ENCODE measurements at places on chromosomes 16 and 17.

GRCh38 chr17:55687037-55687436 lies 35.6 kb downstream of the TMEM100 start:
- DNase-seq, result no peak

DNA sequence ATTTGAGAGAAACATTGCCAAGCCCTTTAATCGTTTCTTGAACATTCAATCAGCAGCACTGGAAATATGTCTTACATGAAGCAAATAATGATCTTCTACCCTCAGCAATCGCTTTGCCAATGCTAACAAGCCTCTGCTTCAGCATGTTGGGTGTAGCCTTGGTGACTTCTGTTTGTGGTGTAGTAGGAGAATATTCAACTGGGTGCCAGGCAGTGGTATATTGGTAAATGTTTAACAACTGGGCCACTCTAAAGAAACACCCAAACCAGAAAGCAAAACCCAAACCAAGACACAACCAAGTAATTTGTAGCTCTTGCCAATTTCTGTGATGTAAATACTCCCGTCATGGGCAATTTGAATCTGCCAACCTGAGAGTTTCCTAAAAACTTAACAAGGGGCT lies 9.7 kb downstream of the CDH13 start:
- no peak for DNase-seq

DNA sequence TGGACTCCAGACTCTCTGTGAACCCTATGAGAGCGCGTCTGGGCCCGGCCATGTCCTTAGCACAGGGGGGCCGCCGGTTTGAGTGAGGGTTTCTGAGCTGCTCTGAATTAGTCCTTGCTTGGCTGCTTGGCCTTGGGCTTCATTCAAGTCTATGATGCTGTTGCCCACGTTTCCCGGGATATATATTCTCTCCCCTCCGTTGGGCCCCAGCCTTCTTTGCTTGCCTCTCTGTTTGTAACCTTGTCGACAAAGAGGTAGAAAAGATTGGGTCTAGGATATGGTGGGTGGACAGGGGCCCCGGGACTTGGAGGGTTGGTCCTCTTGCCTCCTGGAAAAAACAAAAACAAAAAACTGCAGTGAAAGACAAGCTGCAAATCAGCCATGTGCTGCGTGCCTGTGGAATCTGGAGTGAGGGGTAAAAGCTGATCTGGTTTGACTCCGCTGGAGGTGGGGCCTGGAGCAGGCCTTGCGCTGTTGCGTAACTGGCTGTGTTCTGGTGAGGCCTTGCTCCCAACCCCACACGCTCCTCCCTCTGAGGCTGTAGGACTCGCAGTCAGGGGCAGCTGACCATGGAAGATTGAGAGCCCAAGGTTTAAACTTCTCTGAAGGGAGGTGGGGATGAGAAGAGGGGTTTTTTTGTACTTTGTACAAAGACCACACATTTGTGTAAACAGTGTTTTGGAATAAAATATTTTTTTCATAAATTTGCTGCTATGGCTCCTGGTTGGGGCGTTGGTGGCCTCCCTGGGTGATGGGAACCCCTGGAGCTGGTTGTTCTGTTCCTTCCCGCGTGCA lies 23.1 kb downstream of the STAT5A start:
- DNase-seq, result no peak

DNA sequence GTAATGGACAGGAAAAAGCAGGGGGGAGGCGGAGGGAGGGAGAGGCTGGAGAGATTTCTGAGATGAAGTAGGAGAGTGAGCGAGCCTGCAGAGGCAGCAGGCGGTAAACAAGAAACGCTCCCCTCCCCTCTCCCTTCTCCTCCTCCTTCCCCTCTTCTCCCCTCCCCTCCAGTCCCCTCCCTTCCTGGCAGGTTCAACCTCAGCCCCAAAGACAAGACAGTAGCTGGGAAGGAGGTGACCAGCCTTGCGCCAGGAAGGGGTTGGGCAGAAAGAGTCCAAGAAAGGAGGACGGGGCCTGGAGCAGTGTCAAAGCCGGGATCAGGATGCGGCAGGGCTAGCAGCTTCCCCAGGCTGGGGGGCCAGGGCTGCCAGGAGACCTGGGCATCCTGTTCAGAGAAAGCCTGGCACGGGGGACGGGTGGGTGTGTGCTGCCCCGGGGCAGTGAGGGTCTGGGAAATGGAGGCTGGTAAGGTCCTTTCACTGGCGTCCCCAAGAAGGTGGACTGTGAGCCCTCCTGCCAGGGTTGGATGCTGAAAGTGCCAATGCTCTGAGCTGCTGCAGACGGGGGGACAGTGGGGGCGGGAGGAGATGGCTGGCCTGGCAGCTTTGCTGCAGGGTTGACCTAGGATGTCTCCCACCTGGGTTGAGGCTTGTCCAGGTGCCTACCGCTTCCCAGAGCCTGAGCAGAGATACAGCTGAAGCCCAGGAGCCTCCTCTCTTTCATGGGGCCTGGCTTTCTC lies 261.6 kb upstream of the TNRC6C start:
- no peak for DNase-seq

DNA sequence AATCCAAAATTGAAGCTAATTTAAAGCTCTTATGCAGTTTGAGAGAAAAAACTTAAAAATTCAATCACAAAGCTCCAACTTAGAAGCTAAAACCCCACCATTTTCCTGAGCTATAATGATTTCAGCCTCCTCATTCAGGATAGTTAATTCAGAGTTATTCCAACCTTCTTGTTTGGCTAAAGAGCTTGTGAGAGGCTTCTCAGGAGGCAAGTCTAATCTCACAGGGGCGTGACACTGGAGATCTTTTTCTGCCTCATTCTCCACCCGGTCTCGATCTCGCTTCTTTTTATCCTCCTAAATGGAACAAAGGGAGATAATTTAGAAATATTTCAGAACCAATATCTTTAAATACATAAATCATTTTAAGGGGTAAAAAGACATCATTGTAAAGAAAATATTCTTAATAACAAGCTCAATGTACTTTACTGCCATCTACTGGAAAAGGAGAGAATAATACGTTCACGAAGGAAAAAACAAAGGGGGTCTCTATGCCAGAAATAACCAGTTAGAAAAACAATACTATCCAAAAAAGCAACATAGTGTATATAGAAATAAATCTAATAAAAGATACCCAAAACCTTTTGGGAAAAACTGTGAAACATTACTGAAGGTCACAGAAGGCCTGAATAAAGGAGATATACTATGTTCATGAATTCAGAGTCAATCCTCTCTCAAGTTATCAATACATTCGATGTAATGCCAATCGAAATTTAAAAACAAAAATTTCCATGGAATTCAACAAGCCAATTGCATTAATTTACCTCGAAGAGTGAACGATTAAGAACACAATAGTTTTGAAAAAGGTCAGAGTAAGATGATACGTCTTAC lies 13.9 kb downstream of the BRD7 start:
- DNase-seq, result no peak

DNA sequence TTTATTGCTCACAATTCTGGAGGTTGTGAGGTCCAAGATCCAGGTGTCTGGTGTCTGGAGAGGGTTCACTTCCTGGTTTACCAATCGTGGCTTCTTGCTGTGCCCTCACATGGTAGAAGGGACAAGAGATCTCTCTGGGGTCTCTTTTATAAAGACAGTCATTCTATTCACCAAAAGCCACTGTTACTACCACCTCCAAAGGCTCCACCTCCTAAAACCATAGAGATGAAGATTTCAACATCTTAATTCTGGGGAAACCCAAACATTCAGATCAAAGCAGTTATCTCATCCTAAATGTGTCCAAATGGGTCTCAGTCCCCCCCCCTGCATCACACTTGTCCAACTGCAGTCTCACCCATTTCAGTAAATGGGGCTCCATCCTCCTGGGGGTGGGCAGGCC lies 132.9 kb upstream of the XYLT1 start:
- no peak for DNase-seq

All from stimulated activated CD8-positive, alpha-beta memory T cell treated with anti-CD3 and anti-CD28 coated beads, Interleukin-7, amount 100 ng/mL, for 1 hour (primary cell).